M059J (cell line): ENCODE measurements at places on chromosomes 5 and 9. TPM values are rescaled to one million over a fixed set of nuclear protein-coding genes. Genes with fewer than 3 reads are reported as not detected.

CARTPT gene
- not detected in 2 replicates for total RNA-seq

LCN1 gene
- total RNA-seq: not detected in 2 replicates

LCN15 gene
- total RNA-seq: not detected in 2 replicates

AQP7 gene
- 0.17 TPM in 1 of 2 replicates, not detected in the other for total RNA-seq

CDKN2B gene
- total RNA-seq: 11.5 and 24.1 TPM in 2 replicates

LAMC3 gene
- not detected in 2 replicates for total RNA-seq

ANAPC2 gene
- 8.6 and 17.6 TPM in 2 replicates for total RNA-seq

ITGA1 gene
- 34.2 and 36.6 TPM in 2 replicates for total RNA-seq

KCNIP1 gene
- total RNA-seq: 0.10 and 0.27 TPM in 2 replicates

IRX4 gene
- not detected in 2 replicates for total RNA-seq

IL3 gene
- total RNA-seq: not detected in 2 replicates

DNA sequence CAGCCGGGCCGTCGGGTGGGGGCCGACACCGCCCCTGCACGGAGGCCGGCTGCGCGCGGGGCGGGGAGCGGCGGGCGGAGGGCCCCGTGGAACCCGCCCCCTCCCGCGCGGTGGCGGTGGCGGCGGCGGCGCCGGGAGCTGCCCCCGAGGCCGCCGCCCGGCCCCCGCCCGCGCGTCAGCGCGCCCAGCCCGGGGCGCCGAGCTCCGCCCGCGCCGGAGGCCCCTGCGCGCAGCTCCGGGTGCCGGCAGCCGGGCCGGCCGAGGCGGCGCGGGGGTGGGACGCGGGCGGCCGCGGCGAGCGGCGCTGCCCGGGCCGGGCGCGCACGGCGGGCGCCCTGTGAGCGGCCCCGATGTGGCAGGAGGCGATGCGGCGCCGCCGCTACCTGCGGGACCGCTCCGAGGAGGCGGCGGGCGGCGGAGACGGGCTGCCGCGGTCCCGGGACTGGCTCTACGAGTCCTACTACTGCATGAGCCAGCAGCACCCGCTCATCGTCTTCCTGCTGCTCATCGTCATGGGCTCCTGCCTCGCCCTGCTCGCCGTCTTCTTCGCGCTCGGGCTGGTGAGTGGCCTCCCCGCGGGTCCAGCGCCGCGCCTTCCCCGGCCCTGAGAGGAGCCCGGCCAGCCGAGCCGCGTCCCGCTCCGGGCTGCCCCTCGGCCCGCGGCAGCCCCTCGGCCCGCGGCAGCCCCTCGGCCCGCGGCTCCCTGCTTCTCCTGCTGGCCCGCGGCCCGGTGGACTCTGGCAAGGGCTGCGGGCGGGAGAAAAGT is at the start of gene ADCY2:
TSS of gene ADCY2 (plus strand) at position 192 of the 766 bp plus-strand sequence. CDS start at position 351, 159 bp downstream.
- DNase-seq: no peak

DNA sequence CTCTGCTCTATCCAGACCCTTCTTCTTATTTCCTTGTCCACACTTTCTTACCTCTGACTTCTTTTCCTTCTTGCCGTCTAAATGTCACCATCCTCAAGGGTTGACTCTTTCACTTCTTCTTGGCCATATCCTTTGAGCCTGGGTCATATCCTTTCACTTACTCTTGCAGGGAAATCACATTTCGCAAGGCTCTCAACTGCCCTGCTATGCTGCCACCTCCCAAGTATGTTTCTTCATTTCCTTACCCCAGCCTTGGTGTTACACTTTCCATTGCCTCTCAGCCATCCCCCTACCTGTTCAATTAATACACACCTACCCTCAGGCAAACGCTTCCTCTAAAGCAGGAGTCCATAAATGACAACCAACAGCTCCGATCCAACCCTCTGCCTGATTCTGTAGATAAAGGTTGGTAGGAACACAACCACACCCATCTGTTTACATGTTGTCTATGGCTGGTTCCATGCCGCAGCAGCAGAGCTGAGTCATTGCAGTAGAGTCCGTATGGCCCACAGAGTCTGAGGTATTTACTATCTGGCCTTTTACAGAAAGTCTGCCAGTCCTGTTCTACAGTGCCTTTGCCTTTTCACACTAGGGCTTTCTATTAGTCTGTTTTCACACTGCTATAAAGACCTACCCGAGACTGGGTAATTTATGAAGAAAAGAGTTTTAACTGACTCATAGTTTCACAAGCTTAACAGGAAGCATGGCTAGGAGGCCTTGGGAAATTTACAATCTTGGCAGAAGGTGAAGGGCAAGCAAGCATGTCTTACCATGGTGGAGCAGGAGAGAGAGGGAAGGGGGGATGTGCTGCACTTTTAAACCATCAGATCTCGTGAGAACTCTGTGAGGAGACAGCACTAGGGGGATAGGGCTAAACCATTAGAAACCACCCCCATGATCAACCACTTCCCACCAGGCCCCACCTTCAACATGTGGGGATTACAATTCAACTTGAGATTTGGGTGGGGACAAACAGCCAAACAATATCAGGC is 97.9 kb downstream of the SV2C start:
- DNase-seq: no peak

- DNase-seq: no peak
Measured at GRCh38 chr9:83471241-83471640, 67.0 kb downstream of the FRMD3 start.

GRCh38 chr9:7542693-7543092 is 256.9 kb downstream of the DMAC1 start:
- DNase-seq: no peak

GRCh38 chr5:140351609-140352334 is 5.4 kb upstream of the HBEGF start:
- peak; percentile 74 for DNase-seq

DNA sequence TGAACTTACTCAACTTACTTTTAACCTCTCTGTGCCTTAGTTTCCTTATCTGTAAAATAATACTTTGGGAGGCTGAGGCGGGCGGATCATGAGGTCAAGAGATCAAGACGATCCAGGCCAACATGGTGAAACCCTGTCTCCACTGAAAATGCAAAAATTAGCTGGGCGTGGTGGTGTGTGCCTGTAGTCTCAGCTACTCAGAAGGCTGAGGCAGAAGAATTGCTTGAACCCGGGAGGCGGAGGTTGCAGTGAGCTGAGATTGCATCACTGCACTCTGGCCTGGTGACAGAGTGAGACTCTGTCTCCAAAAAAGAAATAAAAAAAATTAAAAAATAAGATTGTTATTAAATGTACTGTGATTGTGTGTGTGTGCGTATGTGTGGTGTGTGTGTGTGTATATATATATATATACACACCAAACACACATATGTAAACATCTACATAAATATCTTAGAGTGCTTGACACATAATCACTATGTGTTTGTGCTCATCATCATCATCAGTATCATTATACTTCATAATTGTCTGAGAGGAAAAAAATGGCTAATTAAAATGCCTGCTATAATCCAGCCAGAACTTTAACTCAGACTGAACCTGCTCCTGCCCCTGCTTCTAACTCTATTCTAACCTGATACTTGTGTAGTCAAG is 312.8 kb downstream of the FER start:
- DNase-seq: no peak

DNA sequence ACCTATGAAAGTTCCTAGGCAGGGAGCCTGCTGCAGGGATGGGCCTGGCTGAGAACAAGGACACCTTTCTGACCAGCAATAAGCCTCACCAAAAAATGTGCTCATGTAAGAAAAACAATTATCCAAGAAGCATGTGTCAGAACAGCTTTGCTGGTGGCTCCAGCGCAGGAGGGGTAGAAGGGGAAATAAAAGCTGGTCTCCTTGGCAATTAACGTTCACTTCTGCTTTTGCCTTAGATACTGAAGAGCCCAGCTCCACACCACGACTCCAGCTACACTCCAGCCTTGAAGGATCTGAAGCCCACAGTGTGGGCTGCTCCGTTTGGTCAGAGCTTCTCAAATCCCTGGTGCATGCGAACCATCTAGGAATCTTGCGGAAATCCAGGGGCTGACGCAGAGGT is 107.6 kb upstream of the PHYKPL start:
- no peak for DNase-seq

DNA sequence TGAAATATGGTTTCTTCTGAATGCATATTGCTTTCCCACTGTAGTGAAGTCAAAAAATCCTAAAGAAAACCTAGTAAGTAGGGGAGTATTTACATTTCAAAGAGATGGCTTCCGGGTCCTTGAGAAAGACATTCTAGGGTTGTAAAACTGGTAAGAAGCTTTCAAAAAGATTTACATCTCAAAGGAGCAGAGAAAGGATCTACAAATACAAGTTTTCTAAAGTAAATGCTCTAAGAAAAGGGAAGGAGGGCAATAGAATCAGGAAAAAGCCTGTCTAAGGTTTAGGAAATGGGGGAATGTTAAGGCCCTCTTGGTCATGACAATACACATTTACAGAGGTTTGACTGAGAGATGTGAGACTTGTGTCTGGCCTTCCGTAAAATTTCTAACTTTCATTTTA is 16.7 kb upstream of the TRPC7 start:
- DNase-seq: no peak

GRCh38 chr5:14453481-14453880 is 128.1 kb upstream of the OTULINL start:
- no peak for DNase-seq

- DNase-seq: no peak
Measured at GRCh38 chr9:76882686-76883085, 23.2 kb downstream of the PRUNE2 start.

DNA sequence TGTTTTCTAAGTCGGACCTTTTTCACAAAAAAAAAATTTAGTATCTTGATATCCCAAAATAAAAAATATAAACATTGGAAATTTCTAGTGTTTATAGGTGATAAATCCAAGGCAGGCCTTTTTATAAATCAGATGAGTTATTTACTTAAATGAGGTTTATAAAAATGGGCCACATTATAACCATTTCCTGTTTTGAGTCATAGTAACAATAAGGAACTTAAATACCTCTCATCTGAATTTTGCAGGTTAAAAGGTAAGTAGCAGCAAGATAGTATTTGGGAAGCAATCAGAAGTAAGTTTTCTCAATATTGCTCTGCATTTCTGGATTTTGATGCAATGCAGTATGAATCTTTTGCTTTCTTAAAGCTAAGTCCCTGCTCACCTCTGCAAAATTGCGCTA is 3.9 kb downstream of the SPTAN1 start:
- peak; percentile 24 for DNase-seq

GRCh38 chr9:123407217-123407851 is 51.3 kb downstream of the CRB2 start:
- no peak for DNase-seq

DNA sequence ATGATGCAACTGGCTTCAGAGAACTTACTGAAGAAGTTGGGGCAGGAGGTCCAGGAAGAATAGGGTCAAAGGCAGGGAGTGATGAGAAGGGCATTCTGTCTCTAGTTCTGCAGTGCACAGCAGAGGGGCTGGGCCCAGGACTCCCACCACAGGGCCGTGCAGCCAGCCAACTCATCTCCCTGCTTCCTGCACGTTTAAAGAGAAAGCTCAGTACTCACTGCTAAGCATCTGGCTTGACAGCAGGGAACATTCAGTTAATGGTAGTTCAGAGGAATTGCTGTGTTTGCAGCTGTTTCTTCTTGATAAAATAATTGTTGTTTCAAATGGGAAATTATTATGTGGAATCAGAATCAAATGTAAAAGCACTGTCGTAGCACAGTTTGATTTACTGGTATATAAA is 25.6 kb upstream of the SCAMP1 start:
- DNase-seq: no peak

GRCh38 chr5:131413605-131414559 is 150.0 kb downstream of the CDC42SE2 start:
- DNase-seq: no peak

GRCh38 chr5:57718155-57718554 is 235.5 kb upstream of the ACTBL2 start:
- peak; percentile 81 for DNase-seq

- peak; percentile 55 for DNase-seq
Measured at GRCh38 chr9:136439481-136440408, at the start of gene INPP5E. Gene INPP5E (minus strand): TSS chr9:136439845. CDS start chr9:136439419, 426 bp downstream.

- DNase-seq: peak; percentile 74
Measured at GRCh38 chr9:37747271-37747753, 6.3 kb upstream of the TRMT10B start.

DNA sequence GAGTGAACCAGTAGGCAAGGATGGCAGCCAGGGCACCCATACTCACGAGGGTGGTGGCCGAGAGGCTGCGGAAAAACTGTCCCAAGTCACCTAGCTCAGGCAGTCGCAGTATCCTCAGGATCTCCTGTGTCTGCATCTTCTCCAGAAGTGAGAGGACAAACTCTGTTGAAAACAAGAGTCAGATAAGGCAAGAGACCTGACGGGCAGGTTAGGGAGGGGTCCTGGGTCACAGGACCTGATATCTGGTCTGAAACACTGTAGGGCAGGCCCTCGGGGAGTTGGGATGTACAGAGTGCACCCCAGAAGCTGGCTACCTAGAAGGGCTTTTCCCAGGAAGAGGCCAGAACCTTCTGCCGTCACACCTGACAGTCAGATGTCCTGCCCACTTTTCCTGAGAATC is 17.4 kb downstream of the ACSL6 start:
- no peak for DNase-seq

DNA sequence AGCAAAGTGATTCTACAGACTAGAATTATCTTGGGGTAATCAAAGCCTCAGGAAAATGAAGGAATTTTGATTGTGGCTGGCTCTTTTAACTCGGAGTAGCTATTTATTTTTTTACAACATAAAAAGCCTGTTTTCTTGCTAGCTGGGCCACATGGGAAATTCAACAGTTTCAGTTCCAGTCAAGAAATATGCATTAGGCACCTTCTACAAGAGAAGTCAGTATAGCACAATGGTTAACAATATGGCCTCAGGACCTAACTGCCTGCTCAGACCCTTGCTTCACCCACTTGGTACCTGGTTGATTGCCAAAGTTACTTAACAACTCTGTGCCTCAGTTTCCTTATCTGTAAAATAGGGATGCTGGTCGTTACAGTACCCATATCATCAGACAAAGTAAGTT is 586.2 kb downstream of the ZNF608 start:
- DNase-seq: no peak

- no peak for DNase-seq
Measured at GRCh38 chr5:121596882-121597281, 254.8 kb upstream of the FTMT start.

DNA sequence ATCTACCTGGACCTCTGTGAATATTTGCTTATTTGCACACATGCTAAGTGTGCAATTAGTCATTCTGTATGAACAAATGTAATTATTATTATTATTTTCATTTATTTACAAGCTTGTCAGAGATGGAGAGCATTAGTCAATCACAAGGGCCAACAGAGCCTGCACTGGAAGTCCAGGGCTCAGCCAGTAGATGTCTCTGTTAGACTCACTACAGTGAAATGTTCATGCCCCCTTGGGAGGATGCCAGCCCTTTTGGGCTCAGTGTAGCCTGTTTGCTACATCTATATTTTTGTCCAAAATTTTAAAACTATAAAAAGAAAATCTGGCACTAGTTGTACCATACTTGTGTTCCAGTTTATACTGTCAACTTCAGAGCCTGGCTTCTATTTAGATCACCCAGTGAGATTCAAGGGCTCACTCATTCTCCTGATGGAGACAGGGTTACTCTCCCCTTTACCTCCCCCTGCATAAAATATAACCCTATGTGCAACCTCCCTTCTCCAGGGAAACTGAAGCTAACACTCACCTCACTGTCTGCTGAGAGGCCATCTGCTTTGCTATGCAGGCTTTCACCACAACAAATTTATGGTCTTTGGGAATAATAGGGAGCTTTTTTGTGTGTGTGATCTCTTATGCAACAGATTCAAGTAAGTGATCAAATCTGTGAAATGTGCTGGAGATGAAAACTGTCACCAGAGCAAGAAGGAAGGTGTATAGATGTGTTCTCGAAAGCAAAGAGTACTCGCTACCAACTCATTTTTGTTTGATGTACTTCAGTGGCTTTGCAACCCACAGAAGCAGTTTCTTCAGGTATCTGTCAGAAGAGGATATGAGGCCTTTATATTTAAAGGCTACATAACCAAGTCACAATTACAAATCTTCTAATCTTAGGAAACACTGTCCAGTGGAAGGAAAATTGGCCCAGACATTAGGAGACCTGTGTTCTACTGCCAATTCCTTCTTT is 99.9 kb upstream of the TLE4 start:
- DNase-seq: peak; percentile 76

- no peak for DNase-seq
Measured at GRCh38 chr9:60545346-60545877, 368.8 kb upstream of the SPATA31A5 start.
